LNCaP clone FGC (cell line): ENCODE measurements at places on chromosomes 4 and X.

GRCh38 chrX:57680160-57680559 is at the start of gene NLRP2B:
Gene NLRP2B, minus strand, starts transcription at chrX:57680260.
- no peak for DNase-seq

DNA sequence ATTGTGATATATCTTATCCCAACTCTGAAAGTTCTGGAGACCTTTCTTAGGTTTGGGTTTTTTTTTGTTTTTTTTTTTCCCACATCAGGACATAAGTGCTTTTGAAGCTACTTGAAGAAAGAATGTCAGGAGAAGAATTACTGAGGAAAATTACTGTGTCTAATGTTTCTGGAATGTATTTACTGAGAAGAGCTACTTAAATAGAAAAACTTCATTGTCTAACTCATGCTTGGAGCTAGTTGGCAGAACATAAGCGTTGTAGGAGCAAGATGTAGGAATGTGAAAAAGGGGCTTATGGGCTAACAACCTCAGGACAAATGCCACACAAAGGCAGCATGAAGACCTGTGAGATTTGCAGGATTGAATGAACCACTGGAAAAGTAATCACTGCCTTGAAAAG is 166.6 kb upstream of the GLRA2 start:
- DNase-seq, result no peak

- no peak for DNase-seq
These were observed 120.2 kb upstream of the PDE5A start for GRCh38 chr4:119748853-119749252.

- DNase-seq, result no peak
These were observed 444.7 kb upstream of the RPS6KA3 start for GRCh38 chrX:20711366-20711765.

DNA sequence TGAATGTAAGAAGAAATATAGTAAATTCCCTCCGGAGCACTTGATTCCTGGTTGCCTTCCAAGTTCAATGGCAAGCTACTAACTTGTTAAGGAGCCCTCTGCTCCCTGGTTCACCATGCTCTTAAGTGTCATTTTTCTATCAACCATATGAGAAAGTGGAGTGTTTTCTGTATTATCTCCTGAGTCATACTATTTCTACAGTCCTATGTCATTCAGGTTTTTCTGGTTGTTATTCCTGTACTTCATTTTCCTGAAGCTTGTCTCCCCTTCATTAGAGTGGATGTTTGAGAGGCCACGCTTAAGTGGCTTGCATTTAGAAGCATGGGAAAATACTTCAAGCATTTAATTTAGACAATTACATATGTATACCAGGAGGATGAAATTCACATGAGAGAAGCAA is 14.7 kb upstream of the EPGN start:
- no peak for DNase-seq

GRCh38 chr4:113170805-113171468 is 121.5 kb downstream of the ANK2 start:
- DNase-seq, result no peak

- no peak for DNase-seq
These were observed 136.0 kb downstream of the GABRG1 start for GRCh38 chr4:45987858-45988257.

DNA sequence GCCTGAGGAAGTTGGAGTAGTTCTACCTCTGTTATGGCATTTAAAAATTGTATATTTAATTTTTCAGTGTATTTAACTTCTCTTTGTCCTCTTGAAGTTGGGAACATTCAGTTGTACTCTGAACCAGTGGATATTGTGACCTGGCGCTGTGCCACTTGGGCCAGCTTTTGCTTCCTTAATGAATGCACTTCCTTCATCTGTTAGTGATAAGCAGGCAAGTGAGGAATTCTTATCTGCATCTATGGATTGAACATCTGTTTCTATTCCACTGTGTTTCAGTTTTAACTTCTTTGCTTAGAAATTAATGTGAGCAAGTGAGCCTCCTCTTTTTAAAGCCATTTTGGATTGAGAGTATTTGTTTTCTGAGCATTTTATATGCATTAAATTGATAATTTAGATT is 128.3 kb downstream of the UCHL1 start:
- DNase-seq, result no peak

DNA sequence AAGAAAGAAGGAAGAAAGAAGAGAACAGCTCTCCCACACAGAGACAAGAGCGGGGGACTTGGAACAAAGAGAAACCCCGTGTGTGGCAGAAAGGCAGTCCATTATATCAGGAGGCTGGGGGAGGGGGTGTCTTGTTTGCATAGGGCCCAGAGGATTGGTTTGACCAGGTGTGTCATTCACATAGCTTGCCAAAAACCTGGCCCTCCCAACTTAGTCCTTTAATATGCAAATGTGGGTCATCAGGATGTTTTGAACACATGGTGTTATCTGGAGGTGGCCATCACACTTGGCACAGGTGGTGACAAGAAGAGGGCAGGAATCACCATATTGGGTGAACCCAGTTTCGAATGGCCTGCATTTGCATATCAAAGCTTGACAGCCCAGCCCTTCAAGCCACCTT is 111.7 kb downstream of the LINC00632 start:
- DNase-seq, result no peak

DNA sequence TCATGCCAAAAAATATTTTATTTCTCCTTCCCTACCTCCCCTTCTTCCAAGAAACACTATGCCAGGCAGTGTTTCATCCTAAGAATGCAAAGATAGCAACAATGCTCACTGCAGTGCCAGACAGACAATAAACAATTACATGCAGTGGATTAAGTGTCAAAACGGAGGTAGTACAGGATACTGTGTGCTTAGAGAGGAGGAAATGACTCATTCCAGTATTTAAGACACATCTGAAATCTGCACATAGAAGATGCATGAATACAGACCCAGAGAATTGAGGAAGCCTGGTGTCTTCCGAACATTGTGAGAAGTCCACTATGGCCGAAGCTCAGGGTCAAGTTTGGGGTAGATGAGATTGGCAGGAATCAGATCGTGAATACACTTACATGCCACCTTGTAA is 326.4 kb downstream of the PPP3CA start:
- no peak for DNase-seq

GRCh38 chr4:185259719-185260118 is 50.3 kb downstream of the SNX25 start:
- DNase-seq, result no peak

DNA sequence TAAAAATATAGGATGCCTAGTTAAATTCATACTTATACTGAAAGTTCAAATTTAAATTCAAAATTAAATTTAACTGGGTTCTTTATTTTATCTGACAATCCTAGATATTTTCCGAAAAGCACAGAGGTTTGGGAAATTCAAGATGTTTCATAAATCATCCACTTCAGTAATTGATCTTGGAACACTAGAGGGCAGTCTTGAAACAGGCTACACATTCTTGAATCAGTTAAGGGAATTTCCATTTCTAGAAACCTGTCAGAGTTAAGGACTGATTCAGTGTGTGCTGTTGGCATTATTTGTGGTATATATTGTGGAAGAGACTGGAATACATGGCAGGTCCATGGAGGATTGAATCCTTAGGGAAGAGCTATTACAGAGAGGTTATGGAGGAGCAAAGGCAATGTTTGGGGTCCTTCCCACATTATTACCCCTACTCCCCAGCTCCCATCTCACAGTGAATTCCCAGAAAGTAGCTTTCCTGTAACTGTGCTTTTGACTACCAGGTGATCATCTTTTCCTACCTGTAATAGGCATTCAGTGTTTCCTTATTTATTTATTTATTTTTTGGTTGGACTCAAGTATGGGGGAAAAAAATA is 92.9 kb downstream of the EGF start:
- DNase-seq, result peak; percentile 46

GRCh38 chrX:22329783-22330182 is 57.1 kb downstream of the CBLL2 start:
- no peak for DNase-seq

- no peak for DNase-seq
These were observed 4.9 kb upstream of the BCOR start for GRCh38 chrX:40102393-40103381.

GRCh38 chr4:6493658-6494304 is 21.4 kb upstream of the PPP2R2C start:
- no peak for DNase-seq

DNA sequence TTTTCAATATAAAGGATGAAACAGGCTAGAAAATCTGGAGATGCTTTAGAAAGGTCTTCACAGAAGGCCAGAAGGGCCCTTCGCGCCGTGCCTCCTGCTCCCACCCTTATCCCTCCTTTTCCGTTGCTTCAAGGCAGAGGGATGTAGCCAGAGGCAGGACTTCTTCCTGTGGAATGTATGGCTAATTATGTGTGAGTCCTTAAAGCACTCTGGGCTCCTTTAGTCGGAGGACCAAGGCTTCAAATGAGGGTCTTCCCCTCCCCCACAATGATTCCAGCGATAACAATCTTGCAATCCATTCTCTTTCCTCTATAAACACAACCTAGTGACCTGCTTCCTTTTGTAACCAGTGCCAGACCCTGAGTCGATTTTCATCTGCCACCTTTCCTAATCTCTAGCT is 103.5 kb downstream of the GPC3 start:
- DNase-seq, result no peak

GRCh38 chr4:2333356-2333841 is 71.5 kb upstream of the MXD4 start:
- no peak for DNase-seq

DNA sequence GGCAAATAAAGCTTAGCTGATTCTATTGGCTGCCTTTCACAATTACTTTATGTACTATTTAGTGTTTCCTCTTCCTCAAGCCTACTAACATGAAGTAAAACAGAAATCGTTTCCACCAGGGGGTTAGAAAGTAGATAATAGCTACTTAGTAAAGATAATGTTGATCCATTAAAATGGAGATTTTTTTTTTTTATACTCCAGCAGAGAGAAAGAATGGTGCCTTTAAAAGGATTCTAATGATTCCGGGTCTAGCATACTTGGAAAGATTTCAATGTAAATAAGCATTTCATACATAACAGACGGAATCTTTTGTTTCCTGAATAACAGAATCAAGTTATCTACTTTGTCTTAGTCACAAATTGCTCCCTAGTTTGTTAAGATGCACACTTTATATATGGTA is 37.1 kb downstream of the GK start:
- DNase-seq, result no peak

- no peak for DNase-seq
These were observed 25.6 kb downstream of the ZDHHC9 start for GRCh38 chrX:129818123-129818522.

GRCh38 chr4:121737846-121738554 is 27.0 kb downstream of the SMIM43 start:
- DNase-seq, result no peak
